ENCODE measurements at places on chromosomes 16 and 17. TPM values are rescaled to one million over a fixed set of nuclear protein-coding genes. Genes with fewer than 3 reads are reported as not detected.

DNA sequence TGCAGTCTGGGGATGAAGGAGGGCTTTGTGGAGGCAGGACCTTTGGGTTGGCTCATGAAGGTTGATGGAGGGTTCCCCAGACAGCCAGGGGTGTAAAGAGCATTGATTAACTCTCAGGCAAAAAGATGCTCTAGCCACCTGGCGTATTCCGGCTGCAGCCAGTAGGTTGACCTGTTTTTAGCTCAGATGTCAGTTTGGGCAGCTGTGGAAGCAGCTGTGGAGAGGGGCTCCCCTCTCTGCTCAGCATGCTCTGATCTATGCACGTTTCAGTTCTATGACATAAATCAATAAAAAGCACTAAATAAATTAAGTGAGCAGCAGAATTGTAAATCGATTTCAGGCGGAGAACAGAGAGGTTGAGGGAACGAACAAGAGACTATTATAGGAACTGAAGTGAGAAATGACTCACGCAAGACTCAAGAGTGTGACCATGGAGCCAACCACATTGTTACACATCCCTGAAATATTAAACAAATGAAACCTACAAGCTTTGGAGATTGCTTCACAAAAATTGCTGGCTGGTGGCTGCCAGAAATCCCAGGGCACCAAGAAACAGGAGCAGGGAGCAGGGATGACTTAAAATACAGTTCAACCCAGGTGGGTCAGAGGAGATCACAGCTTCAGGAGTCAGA lies 111.9 kb downstream of the GSG1L start:
- DNase-seq: no peak

Gene MT1F
- 15.3 TPM for total RNA-seq

GRCh38 chr17:31495022-31495885 lies 103.8 kb downstream of the RAB11FIP4 start:
- no peak for DNase-seq

Gene DHRS7C
- not detected for total RNA-seq

GRCh38 chr16:10971560-10971961 lies 27.2 kb downstream of the CLEC16A start:
- no peak for DNase-seq

DNA sequence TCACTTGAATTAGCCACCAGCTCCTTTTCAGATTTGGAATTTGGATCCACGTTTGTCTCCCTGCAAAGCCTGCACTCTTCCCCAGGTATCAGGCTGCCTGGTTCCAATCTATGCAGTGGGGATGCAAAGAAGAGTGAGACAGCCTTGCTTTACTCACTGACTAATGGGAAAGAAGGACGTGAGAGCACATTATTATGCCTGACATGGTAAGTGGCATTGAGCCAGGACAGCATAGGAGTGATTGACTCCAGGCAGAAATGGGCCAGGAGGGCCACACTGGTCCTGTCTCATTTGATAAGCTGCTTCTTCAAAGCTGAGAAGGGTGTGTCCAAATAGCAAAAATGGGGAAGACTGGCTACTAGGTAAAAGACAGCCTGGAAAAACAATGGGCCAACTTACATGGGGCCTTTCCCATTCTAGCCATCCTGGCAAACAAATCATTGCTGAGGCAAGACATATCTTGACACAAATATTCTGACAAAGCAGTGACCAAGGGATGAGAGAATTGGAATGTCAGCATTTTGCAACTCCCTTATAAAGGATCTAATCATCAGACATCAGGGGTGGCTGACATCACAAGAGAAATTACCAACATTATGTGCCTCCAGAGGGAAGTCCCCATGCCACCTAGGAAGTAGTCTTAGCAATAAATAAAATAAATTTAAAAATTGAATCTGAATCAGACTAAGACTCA lies 38.6 kb downstream of the CDH11 start:
- no peak for DNase-seq

GRCh38 chr16:77117707-77118106 lies 73.3 kb upstream of the MON1B start:
- no peak for DNase-seq

- no peak for DNase-seq
Measured at GRCh38 chr16:86363836-86364618, 146.3 kb upstream of the FOXF1 start.

GRCh38 chr17:73938706-73939105 lies 264.8 kb upstream of the RPL38 start:
- DNase-seq: no peak

Gene NDRG4
- total RNA-seq: 30.8 TPM

Gene NPLOC4
- 51.9 TPM for total RNA-seq

- DNase-seq: no peak
Measured at GRCh38 chr16:87129771-87130170, 187.4 kb downstream of the C16orf95 start.

Data from epithelial cell of proximal tubule (primary cell).